Stimulated activated CD8-positive, alpha-beta memory T cell treated with anti-CD3 and anti-CD28 coated beads, Interleukin-4, amount 100 ng/mL, for 24 hours (primary cell): ENCODE measurements at places on chromosomes 13 and 19.

DNA sequence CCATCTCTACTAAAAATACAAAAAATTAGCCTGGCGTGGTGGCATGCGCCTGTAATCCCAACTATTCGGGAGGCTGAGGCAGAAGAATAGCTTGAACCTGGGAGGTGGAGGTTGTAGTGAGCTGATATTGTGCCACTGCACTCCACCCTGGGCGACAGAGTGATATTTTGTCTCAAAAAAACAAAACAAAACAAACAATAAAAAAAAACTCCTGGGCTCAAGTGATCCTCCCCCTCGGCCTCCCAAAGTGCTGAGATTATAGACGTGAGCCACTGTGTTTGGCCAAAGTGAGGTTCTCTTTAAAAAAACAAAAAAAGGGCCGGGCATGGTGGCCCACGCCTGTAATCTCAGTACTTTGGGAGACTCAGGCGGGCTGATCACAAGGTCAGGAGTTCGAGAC, 3.8 kb upstream of the JUNB start:
- DNase-seq, result no peak

GRCh38 chr19:2648099-2648498, 54.4 kb downstream of the GNG7 start:
- no peak for DNase-seq

DNA sequence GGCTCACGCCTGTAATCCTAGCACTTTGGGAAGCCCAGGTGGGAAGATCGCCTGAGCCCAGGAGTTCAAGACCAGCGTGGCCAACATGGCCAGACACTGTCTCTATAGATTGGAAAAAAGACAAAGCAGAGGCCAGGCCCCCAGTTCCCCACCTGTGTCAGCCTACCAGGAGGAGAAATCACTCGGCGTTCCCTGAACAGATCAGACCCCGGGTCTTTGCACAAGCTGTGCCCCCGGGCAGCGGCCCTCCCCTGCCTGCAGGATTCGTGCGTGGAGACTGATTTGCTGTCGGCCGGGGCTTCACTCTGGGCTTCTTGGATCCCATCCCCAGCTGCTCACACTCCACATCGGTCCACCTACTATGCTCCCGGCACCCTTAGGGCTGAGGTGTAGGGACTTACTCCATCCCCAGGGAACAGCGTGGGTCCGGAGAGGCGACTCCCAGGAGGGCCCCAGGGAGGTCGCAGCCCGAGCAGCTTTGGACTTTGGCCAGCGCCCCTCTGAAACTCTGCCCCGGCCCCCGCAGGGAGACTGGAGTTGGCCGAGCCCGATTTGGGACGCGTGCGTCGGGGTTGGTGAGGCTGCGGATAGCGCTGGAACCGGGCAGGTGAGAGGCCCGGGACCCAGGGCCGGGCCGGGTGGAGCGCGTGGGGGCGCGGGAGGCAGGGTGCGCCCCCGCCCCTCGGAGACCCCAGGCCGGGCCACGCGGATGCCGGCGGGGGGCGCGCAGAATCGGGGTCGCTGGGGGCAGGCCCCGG, 515 bp upstream of the EFNA2 start:
- no peak for DNase-seq

- DNase-seq, result no peak
Measured at GRCh38 chr19:10095622-10095947, 6.9 kb downstream of the ANGPTL6 start.

- no peak for DNase-seq
Measured at GRCh38 chr19:15529774-15530372, 21.5 kb downstream of the CYP4F22 start.

DNA sequence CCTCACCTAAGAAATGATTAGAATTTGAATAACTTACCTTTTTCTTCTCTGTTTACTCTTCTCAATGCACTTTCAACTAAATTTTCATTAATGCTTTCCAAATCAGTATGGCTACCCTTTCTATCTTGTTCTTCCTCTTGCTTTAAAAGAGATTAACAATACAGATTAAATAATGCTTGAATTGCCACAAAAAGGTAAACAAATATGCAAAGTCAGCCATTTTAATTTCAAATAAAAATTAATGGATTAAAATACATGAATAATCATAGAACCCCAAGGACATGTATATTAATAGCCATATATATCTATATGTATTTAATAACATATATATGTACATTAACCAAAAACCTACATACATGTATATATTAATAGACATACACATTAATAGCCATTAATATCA, 7.9 kb upstream of the NEK5 start:
- no peak for DNase-seq

DNA sequence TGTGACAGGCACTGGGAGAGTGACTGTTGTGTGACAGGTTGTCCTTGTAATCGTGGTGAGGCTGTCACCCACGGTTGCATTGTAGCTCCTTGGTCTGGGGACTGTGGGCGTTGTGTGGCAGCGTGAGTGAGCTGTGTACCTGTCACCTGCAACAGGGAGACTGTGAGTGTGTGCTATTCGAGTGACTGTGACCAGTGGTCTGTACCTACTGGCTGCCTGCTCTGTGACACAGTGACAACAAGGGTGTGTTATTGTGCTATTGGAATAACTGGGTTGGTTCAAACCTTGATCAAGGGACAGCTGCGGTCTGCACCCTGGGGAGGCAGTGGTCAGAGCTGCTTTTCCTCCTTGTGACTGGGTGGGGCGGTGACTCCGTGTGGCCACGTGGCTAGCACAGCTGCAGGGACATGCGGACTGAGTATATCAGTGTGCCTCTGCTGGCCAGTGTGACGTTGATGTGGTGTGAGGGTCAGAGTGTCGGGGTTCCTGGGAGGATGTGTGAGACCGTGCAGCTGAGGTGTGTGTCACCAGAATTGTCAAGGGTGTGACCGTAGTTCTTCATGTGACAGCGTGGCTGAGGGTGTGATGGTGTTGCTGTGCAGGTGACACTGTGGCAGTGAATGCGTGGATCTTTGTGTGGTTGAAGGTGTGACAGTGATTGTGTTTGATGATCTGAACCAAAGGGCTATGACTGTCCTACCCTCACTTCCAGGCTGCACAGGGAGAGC, 10.1 kb upstream of the NFIX start:
- peak; percentile 12 for DNase-seq

GRCh38 chr13:30607908-30608307, 9.8 kb upstream of the USPL1 start:
- DNase-seq, result peak; percentile 15

DNA sequence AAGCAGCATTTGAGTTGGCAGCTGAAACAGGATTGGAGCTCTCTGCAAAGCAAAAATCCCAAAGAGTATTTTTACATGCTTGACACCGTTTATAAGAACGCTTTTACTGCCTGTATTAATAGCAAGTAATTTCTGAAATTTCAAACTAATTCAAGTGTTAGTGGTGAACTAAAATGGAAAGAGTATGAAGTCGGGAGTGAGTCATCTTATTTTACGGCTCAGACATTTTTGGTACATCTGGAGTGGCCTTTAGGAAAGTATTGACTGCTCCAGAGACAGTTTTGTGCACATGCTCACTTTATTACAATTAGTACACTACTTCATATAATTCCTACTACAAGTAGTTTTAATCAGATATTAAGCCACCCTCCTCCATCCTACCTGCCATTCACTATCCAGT, 167.4 kb downstream of the SLITRK6 start:
- no peak for DNase-seq

DNA sequence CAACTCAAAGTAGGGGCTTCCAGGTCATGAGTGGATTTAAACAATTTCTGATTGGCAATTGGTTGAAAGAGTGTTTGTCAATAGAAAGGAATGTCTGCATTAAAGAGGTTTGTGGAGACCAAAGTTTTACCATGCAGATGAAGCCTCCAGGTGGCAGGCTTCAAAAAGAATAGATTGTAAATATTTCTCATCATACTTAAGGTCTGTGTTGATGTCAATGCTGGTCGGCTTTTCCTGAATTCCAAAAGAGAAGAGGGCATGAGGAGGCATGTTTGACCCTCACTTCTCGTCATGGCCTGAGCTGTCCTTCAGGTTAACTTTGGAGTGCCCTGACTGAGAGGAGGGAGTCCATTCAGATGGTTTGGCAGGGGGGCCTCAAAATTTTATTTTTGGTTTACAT, 125.4 kb upstream of the RFC3 start:
- no peak for DNase-seq

- no peak for DNase-seq
Measured at GRCh38 chr13:113881614-113882266, 17.9 kb upstream of the GAS6 start.

DNA sequence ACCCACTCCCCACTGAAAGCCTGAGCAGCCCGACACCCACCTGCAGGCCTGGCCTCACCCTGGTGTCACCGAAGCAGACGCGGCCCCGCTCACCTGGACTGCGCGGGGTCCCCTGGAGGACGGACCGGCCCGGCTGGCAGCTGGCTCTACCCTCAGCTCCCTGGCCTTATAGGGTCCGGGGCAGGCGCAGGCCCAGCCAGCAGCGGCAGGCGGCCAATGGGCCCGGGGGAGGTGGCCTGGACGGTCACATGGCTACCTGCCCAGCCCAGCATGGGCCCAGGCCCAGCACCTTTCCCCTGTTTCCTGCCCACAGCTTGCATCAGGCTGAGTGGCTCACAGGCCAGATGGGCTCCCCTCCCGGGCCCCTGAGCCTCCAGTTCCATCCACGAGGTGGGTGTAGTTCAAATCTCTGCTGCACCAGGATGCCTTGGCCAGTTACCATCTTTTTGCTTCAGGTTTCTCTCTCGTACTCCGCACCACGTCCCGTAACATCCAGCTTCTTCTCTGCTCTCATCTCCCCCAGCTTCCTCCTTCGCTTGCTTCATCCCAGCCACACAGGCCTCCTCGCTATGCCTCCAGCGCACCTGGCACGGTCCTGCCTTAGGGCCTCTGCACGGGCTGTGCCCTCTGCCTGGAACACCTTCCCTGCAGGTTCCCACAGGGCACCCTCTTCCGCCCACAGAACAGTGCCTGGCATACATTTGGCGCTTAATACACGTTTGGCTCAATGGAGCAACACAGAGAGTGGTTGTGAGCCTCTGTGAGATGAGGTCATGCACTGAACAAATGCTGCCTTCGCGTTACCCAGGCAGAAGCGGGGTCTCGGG, at the start of gene PLIN4:
Gene PLIN4 (minus strand): TSS at position 142 of the 827 bp plus-strand sequence. CDS start 214 bp downstream, outside the sequence.
- no peak for DNase-seq

DNA sequence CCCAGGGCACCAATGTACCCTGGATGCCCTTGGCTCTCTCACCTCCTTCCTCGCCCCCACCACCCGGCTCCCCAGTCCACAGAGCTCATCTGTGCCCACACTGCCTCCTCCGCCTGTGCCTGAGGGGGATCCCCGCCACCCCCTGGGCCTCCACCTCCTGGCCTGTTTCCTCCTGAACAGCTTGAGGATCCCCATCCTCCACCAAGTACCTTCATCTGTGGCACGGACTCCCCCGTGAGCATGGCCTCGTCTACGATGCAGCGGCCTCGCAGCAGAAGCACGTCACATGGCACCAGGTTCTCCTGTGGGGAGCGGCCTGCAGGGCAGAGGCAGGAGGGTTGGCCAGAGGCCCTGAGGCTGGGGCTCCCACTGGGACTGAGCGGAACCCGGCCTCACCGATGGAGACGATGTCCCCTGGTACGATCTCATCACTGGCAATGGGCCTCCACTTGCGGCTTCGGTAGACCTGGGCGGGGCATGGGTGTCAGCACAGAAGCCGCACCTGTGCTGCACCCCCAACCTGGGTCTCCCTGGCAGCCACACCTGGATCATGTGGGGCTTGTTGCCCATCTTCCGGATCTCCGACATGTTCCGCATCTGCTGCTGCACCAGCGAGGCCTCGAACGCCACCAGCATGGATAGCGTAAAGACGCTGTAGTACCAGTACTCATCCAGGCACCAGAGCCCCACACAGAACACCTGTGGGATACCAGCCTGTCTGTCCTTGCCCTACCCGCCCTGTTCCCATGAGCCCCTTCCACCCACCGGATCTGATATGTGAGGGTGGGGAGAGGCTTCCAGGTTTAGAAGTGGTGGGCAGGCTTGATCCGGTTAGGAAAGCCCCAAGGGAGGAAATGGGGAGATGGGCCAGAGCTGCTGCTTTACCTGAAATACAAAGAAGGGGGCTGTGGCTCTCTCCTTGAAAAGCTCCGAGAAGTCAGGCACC, 6.8 kb downstream of the ATP13A1 start:
- DNase-seq, result no peak

DNA sequence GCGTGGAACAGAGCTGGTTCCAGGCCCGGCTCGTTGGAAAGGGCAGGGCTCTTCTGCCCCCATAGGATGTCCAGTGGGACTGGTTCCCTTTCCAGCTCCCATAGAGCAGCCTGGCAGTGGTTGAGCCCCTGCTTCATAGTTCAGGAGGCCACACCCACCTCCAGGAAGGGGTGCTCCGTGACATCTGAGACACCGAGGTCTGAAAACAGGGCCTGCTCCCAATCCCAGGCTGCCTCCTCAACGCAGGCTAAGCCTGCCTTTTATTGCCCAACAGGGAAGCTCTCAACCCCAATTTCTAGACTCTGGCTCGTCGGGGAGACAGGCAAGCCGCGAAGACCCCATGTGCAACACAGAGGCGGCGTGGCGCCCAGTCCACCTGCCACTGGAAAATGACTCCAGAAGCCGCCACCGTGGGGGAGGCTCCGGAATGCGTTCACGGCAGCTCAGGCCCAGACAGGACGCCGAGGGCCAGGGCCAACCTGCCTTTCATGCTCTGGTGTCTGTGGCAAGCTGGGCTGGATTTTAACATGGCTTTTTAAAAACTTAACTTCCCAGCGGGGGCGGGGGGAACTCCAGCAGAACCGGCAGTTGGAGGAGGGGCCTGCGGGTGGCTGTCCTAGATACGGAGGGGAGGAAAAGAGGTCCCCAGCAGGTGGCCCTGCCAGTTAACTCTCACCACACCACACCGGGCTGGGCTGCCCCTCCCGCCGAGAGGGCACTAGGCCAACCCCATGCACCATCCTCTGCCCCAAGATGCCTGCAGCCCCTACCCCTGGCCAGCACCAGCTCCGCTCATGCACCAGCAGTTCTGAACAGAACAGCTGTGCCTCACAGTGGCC, 17.9 kb upstream of the TINCR start:
- peak; percentile 34 for DNase-seq

GRCh38 chr13:44211286-44211685, 162.3 kb upstream of the SERP2 start:
- no peak for DNase-seq

- DNase-seq, result no peak
Measured at GRCh38 chr19:10292789-10293636, 3.3 kb downstream of the ICAM5 start.

GRCh38 chr19:47111682-47112165, 1.9 kb downstream of the ZC3H4 start:
- DNase-seq, result no peak

GRCh38 chr19:19211499-19212420, at the start of gene NCAN:
TSS of gene NCAN (plus strand) at chr19:19211958. CDS start at chr19:19216954, 4,996 bp downstream.
- DNase-seq, result no peak

GRCh38 chr13:95678967-95679366, 2.0 kb downstream of the DNAJC3 start:
- no peak for DNase-seq
